ENCODE measurements at places on chromosomes 1 and 21. TPM values are rescaled to one million over a fixed set of nuclear protein-coding genes. Genes with fewer than 3 reads are reported as not detected.

GRCh38 chr1:213666113-213666512 is 321.7 kb upstream of the PROX1 start:
- peak; percentile 11 for DNase-seq

DNA sequence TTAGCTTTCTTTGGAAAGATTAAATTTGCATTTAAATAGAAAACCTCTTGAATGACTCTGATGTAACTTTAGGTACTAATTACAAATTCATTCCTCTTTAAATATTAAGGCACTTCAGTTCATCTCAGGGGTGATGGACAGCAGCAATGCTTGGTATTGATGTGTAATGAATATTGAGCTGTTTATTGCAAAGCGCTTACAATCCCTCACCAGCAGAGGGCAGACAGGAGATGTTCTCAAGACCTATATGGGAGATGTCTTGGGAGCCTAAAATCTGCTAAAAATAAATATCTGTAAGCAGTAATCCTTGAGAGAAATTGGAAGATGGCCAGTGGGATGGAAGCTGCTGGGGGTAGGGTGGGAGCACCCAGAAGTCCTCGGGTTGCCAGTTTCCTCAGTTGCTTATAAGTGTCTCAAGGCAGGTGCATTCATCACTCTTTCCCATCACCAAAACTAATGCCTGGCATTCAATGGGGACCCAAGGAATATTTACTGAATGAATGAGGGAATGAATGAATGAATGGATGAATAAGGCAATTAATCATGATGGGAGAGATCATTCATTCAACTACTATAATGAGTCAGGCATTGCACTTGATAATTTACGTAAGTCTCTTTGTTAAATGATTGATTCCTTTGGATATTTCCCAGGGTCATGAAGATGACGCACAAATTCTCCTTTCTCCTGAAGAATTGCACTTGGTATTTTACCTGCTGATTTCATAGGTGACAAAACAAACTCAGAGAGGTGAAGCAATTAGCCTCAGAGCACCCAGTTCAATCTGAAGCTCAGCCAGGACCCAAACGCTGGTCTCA is 2.3 kb downstream of the KLHDC8A start:
- DNase-seq = peak; percentile 62

DNA sequence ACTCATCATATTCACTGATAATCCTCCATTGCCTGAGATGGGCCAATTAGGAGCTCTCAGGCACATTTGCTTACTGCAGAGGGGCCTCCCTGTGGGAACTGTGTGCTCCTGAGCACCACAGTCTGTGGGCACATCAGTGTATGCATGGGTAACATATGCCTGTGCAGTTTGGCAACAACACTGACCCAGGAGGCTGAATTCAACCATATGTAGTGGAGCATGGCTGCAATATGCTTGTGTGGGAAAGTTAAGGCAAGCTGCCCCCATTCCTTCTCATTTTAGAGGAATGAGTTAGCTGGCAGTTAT is 11.8 kb upstream of the FMOD start:
- no peak for DNase-seq

GRCh38 chr1:245007852-245008251 is 143.5 kb upstream of the HNRNPU start:
- DNase-seq = no peak

DNA sequence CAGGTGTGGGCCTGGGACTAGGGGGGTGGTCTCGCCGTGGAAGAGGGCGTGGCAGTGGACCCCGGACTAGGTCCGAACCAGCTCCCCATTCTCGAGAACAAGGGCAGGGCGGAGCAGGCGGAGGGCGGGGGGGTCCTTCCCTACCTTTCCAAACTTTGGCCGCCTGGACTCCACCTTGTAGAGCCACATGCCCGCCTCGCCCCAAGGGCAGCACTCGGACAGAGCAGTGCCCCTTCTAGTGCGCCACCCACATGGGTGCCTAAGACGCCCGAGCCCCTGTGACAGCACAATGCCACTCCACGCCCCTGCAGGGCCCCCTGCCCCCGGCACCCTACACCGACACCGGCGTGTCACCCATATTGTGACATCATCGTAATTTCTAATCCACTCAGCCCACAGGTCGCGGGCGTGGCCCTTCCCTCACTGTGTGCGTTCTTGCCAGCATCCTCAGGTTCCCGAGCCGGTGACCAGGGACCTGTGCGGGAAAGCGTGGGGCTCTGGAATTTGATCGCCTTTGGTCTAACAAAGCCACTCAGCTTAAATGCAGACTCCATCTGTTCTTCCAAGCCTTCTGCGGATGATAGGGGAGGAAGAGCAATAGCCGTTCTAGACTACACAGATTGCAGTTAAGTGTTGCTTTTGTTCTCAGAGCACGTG is 553 bp upstream of the STMN1 start:
- DNase-seq = no peak

- peak; percentile 91 for DNase-seq
Observed at GRCh38 chr1:218344814-218345672, at the start of gene TGFB2. TSS of gene TGFB2 (plus strand) at chr1:218345336. CDS start at chr1:218346702, 1,366 bp downstream.

GRCh38 chr1:62908168-62908695 is 124.3 kb downstream of the ATG4C start:
- DNase-seq = no peak

DNA sequence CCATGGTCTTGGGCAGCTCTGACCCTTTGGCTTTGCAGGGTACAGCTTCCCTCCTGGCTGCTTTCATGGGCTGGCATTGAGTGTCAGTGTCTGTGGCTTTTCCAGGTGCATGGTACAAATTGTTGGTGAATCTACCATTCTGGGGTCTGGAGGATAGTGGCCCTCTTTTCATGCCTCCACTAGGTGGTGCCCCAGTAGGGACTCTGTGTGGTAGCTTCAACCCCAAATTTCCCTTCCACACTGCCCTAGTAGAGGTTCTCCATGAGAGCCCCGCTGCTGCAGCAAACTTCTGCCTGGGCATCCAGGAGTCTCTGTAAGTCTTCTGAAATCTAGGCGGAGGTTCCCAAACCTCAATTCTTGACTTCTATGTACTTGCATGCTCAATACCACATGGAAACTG is 494.5 kb upstream of the LRRC7 start:
- DNase-seq = no peak

GRCh38 chr1:154993572-154994268 is at the start of gene LENEP:
TSS of gene LENEP (plus strand) at chr1:154993586. CDS start at chr1:154993608, 22 bp downstream.
- no peak for DNase-seq

DNA sequence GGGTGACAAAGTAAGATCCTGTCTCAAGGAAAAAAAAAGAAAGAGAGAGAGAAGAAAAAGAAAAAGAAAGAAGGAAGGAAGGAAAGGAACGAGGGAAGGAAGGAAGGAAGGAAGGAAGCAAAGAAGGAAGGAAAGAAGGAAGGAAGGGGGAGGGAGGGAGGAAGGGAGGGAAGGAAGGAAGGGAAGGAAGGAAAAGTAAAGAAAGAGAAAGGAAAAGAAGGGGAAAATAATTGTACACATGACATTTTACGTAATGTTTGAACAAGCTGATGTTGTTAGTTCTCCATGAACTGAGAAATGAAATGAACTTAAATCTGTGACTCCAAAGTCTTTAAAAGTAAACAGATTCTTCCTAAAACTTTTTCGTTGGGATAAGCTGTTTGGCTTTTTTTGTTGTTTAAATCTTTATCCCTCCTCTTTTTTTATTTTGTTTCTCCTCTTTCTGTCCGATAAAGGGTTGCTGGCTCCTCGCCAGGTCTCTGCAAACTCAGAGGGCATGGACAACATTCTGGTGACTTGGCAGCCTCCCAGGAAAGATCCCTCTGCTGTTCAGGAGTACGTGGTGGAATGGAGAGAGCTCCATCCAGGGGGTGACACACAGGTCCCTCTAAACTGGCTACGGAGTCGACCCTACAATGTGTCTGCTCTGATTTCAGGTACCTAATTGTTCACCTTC is 59.8 kb downstream of the IL12RB2 start:
- DNase-seq = peak; percentile 84

DNA sequence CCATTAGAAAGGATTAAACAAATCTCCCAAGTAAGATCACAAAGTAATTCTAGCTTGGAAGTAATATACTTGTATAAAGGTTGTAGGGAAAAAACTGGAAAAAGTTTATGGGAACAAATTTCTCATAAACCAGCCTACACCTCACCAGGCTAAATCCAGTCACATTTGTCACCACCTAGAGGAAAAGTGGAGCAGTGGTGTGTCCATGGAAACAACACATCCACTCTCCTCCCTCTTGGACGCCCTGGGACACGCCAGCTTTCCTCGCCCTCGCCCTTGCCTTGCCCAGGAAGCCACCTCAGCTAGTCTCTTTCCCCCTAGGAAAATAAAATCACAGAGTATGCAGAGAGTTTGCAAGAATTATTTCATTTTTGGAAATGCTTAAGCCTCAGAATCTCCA is 2.2 kb downstream of the PALMD start:
- peak; percentile 98 for DNase-seq

GRCh38 chr1:232542633-232543593 is 87.0 kb downstream of the SIPA1L2 start:
- no peak for DNase-seq

- no peak for DNase-seq
Observed at GRCh38 chr1:192067360-192067759, 90.9 kb upstream of the RGS18 start.

Gene PROK1
- total RNA-seq = not detected

Gene OR2L13
- not detected for total RNA-seq

Gene CBR3
- 2.4 TPM for total RNA-seq

Gene CFAP410
- 4.8 TPM for total RNA-seq

Gene TMEM200B
- total RNA-seq = 0.20 TPM

Gene PLEKHN1
- total RNA-seq = 0.22 TPM

Gene CACNA1E
- total RNA-seq = not detected

Gene ANKRD45
- not detected for total RNA-seq
